ENCODE measurements at places on chromosomes 1 and 21. TPM values are rescaled to one million over a fixed set of nuclear protein-coding genes. Genes with fewer than 3 reads are reported as not detected.

DNA sequence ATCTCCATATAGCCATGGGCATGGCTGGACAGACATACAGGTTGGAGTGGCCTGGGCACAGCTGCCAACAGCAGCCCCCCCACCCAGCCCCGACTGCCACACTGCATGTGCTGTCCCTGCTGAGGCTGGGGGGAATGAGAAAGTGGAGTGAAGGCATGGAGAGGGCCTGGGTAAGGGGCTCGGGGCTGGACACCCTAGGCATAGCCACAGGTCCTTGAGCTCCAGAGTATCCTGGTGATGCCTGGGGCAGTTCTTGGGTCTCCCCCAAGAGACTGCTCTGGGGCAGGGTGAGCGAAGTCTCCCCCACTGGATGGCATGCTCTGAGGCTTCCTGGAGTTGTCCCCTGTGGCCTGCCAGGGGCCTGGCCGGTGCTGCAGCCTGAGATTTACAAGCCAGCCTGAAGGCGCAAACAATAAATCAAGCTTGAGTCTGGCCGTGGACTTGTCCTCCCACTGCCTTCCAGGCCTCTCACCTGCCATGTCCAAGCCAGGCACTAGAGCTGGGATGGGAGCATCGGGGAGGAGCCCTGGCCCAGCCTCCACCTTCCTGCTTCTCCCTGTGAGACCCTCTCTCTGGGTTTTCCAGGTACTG is 53.6 kb downstream of the FOXO6 start:
- H3K4me3 ChIP-seq = no peak overlapping the region
- no peak overlapping the region for H3K27ac ChIP-seq
- no peaks in the 10 kb centered on the region for H3K27me3 ChIP-seq

- H3K4me3 ChIP-seq = no peak overlapping the region
- no peaks in the 10 kb centered on the region for H3K27me3 ChIP-seq
- H3K4me1 ChIP-seq = peaks cover 4% of the 10 kb centered on the region
- H3K36me3 ChIP-seq = no peaks in the 10 kb centered on the region
- no peak overlapping the region for H3K27ac ChIP-seq
- DNase-seq = no peak
Measured at GRCh38 chr1:164599272-164599671, 40.3 kb downstream of the PBX1 start.

DNA sequence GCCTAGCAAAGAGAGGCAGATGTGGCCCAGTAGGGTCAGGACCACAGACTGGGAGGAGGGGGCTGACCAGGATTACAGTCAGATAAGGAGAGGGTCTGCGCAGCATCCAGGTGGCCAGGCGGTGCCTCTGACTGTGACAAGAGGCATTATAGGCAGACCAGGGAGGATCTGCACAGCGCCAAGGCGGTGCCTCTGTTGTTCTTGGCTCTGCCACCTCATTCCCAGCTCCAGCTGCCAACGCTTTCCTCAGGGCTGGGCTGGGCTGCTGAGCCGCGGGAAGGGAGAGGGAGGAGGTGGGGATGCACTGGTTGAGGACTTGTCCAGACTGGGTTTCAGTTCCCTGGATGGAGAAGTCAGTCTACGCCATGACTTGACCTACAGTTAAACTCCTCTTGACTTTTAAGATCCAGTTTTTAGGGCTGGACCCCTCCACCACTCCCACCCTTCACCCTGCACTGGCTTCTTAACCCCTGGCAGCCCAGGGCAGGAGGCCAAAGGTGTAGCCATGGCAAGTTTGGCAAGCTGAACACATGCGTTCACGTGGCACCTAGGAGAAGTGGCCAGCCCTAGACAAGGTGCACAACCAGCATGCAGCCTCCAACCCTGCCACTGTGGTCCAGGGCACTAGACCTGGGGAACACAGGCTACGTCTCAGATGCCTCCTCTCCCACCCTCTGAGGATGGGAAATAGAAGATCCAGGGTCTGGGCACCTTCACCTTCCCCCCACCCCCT is 4.5 kb upstream of the CRABP2 start:
- peaks cover 26% of the 10 kb centered on the region for H3K4me1 ChIP-seq
- peak; percentile 40 for DNase-seq
- no peak overlapping the region for H3K4me3 ChIP-seq
- no peak overlapping the region for H3K27ac ChIP-seq
- H3K27me3 ChIP-seq = no peaks in the 10 kb centered on the region
- H3K36me3 ChIP-seq = no peaks in the 10 kb centered on the region

- no peaks in the 10 kb centered on the region for H3K27me3 ChIP-seq
- no peaks in the 10 kb centered on the region for H3K36me3 ChIP-seq
- no peak overlapping the region for H3K27ac ChIP-seq
Measured at GRCh38 chr1:220338759-220339158, 66.5 kb upstream of the RAB3GAP2 start.

DNA sequence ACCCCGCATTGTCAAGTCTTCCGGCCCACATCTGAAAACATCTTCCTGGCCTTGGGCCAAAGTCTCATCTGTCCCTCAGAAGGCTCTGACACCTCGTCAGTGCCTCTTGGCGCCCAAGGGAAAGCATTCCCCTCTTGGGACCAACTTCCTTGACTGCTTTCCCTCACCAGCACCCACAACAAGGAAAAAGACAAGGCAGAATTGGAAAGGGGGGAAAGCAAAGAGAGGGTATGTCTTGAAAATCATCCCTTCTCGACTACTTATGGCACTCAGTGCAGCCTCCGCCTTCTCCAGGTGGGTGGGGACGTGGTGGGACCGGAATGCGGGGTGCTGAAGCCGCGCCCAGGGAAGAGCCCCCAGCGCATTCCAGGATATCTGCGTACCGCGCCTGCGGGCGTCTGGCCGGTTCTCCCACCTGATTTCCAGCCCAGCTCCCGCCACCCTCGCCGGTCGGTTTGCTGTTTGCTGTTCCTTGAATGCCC is 554 bp upstream of the SLC39A1 start:
- no peaks in the 10 kb centered on the region for H3K27me3 ChIP-seq
- no peaks in the 10 kb centered on the region for H3K36me3 ChIP-seq
- peak overlapping the region; percentile 67 for H3K4me3 ChIP-seq
- H3K4me1 ChIP-seq = peaks cover 51% of the 10 kb centered on the region

GRCh38 chr1:240126821-240127220 is 35.1 kb downstream of the FMN2 start:
- no peak overlapping the region for H3K27ac ChIP-seq
- no peaks in the 10 kb centered on the region for H3K36me3 ChIP-seq
- no peaks in the 10 kb centered on the region for H3K4me1 ChIP-seq
- DNase-seq = no peak
- H3K27me3 ChIP-seq = no peaks in the 10 kb centered on the region

DNA sequence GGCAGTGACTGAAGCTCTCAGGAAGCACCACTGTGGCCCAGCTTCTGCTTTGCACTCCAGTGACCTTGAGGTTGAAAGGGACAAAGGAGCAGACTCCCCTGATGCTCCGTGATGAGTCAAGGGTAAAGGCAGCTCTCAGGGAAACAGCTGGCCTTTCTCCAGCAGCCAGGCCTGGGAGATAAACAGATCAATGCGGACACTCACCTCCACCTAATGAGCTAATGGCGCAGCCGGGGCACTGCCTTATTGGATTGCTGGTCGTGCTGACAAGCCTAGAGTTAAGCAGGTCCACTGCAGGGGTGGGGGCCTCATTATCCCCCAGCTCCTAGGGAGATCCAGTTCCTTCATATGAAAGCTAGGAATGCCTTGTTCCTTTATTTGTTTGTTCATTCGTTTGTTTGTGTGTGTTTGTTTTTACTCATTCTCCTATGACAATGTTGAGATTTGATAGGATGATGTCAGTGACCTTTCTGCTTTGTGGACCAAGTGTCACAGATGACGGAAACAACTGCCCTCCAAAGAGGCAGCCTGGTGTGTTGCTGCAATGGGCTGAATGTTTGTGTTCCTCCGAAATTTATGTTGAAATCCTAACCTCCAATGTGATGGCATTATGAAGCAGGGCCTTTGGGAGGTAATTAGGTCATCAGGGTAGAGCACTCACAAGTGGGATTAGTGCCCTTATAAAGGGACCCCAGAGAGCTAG is 141.4 kb upstream of the BEND5 start:
- no peak for DNase-seq
- no peak overlapping the region for H3K4me3 ChIP-seq
- H3K27me3 ChIP-seq = no peaks in the 10 kb centered on the region
- no peak overlapping the region for H3K27ac ChIP-seq
- H3K4me1 ChIP-seq = no peaks in the 10 kb centered on the region

KCNK2 gene
- total RNA-seq = 1.4 TPM

EVA1C gene
- total RNA-seq = 28.4 TPM

GRCh38 chr1:54965624-54966340 is 14.6 kb upstream of the TMEM61 start:
- no peaks in the 10 kb centered on the region for H3K36me3 ChIP-seq
- peak; percentile 72 for DNase-seq
- no peaks in the 10 kb centered on the region for H3K27me3 ChIP-seq
- H3K4me3 ChIP-seq = no peak overlapping the region
- no peaks in the 10 kb centered on the region for H3K4me1 ChIP-seq

DPM3 gene
- total RNA-seq = 69.9 TPM

CRNN gene
- total RNA-seq = 0.16 TPM

GRCh38 chr1:226692823-226693222 is 46.3 kb downstream of the ITPKB start:
- H3K4me3 ChIP-seq = no peak overlapping the region
- no peak for DNase-seq
- H3K27me3 ChIP-seq = no peaks in the 10 kb centered on the region
- peaks cover 4% of the 10 kb centered on the region for H3K4me1 ChIP-seq
- H3K36me3 ChIP-seq = no peaks in the 10 kb centered on the region
- no peak overlapping the region for H3K27ac ChIP-seq

DNA sequence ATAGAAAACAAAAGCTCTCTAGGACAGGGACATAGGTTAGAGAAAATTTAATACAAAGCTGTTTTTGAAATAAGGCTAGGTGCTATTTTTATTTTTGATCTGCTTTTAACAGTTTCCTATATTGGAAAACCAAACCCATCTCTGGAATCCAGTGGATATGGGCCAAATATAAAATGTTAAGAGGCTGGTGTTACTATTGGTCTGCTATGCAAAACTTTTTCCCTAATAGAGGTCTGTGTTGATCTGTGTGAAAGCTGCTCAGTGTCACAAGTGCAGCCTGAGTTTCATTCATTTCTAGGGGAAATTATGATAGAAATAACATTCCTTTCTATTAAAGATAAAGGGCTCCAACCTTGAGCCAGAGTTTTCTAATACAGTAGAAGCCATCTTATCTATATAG is 116.4 kb downstream of the OLFML2B start:
- no peak overlapping the region for H3K4me3 ChIP-seq
- no peak for DNase-seq

GRCh38 chr1:232810856-232811255 is 5.6 kb downstream of the MAP10 start:
- H3K4me3 ChIP-seq = no peak overlapping the region
- no peaks in the 10 kb centered on the region for H3K36me3 ChIP-seq
- no peak for DNase-seq
- H3K27ac ChIP-seq = no peak overlapping the region
- H3K27me3 ChIP-seq = no peaks in the 10 kb centered on the region

DNA sequence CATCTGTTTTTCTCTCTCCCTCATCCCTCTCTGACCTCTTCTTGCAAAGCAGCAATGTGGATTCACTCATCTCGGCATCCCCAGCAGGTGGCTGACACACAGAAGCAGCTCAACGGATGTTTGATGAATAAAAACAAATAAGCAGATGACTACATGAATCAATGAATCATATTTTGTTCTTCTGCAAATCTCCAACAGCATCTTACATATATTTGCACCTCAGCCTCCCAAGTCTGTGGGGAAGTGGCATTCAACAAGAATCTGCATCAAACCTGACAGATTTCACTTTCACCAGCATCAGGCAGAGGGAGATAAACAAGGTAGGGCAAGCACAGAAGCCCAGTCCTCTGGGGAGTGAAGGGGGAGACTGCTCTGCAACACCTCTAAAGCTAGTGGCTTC is 34.0 kb downstream of the CAPN8 start:
- no peak overlapping the region for H3K27ac ChIP-seq
- no peaks in the 10 kb centered on the region for H3K27me3 ChIP-seq
- peaks cover 7% of the 10 kb centered on the region for H3K4me1 ChIP-seq
- H3K36me3 ChIP-seq = no peaks in the 10 kb centered on the region

GRCh38 chr1:151639466-151639865 is 27.6 kb downstream of the SNX27 start:
- no peaks in the 10 kb centered on the region for H3K27me3 ChIP-seq
- H3K4me3 ChIP-seq = no peak overlapping the region
- DNase-seq = no peak

DNA sequence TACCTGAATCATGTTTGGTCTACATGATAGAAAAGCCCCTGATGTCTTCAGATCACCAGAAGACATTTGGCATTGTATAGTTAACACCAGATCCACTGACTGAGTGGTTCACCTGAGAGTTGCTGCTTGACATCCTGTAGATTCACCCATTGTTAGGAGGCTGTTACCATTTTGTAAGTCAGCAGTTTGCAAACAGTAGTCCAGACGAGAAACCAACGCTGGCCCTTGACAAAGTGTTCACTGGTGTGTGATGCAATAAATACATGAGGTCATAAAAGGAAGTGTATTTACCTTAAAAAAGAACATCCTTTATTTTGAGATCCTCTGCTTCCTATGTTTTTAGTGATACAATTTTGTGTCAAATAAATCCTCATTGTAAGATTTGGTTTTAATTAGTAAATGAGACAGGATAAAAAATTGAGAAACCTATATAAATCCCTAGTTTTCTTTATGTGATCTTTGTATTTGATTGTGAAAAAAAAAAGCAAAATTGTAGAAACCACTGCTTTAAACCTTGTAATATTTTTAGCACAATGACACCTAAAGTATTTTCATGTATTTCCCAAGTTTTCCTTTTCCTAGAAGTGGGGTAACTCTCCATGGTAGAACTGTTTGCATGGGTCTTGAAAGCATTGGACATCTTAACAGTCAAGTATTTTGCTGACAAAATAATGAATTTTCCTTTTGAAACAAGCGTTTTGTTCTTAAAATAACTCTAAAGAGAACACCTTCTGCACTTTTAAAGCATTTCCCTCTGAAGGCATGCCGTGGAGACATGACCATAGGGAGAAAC is 204.3 kb downstream of the FGGY start:
- H3K36me3 ChIP-seq = no peaks in the 10 kb centered on the region
- H3K4me3 ChIP-seq = no peak overlapping the region
- H3K4me1 ChIP-seq = peaks cover 12% of the 10 kb centered on the region

DNA sequence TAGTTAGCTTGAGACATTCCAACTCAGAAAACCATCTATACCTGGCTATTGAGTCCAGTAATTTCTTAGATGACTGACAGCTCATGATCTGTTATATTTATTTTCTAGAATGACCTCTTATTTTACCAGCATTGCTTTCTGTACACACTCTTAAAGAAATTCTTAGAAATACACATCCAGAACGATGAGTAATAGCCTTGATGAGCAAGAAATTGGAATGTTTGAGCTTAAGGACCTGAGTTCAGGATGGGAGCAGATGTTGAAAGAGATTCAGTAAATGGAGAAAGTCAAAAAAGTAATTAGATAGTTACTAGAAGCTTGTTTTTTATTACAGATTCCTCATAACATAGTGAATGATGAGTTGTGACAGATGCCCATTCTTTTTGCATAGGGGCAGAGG is 11.7 kb downstream of the PYHIN1 start:
- H3K4me1 ChIP-seq = no peaks in the 10 kb centered on the region
- H3K27me3 ChIP-seq = no peaks in the 10 kb centered on the region

GRCh38 chr1:236471653-236472052 is 52.1 kb upstream of the LGALS8 start:
- no peaks in the 10 kb centered on the region for H3K27me3 ChIP-seq
- no peaks in the 10 kb centered on the region for H3K36me3 ChIP-seq
- peaks cover 13% of the 10 kb centered on the region for H3K4me1 ChIP-seq
- no peak overlapping the region for H3K27ac ChIP-seq

TNFSF4 gene
- total RNA-seq = 17.6 TPM

ELAPOR1 gene
- total RNA-seq = 31.2 TPM

RGS7 gene
- total RNA-seq = 5.4 TPM

Data from testis (tissue), 5 donors.